Sigmoid colon (tissue), 7 donors: ENCODE measurements at places on chromosomes 5 and 9. TPM values are rescaled to one million over a fixed set of nuclear protein-coding genes. Genes with fewer than 3 reads are reported as not detected.

DNA sequence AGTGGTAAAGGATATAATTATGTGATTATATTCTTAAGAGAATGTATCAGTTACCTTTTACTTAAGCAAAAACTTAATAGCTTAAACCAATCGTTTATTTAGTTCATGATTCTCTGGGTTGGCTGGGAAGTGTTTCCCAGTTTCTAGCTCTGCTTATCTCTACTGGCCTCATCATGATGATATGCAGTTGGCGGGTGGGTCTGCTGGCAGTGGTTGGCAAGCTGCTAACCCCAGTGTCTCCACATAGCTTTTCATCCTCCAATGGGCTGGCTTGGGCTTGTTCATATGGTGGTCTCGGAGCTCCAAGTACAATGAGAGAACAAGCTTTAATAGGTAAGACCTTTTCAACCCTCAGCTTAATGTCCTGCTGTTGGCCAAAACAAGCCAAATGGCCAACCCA lies 43.8 kb downstream of the ABLIM3 start:
- H3K4me1 ChIP-seq: peaks cover 5% of the 10 kb centered on the region
- DNase-seq: no peak
- no peak overlapping the region for H3K27ac ChIP-seq

GRCh38 chr5:42250-42649 lies 49.7 kb upstream of the PLEKHG4B start:
- H3K4me1 ChIP-seq: no peaks in the 10 kb centered on the region
- no peak for DNase-seq
- H3K36me3 ChIP-seq: no peaks in the 10 kb centered on the region
- H3K27me3 ChIP-seq: no peaks in the 10 kb centered on the region

DNA sequence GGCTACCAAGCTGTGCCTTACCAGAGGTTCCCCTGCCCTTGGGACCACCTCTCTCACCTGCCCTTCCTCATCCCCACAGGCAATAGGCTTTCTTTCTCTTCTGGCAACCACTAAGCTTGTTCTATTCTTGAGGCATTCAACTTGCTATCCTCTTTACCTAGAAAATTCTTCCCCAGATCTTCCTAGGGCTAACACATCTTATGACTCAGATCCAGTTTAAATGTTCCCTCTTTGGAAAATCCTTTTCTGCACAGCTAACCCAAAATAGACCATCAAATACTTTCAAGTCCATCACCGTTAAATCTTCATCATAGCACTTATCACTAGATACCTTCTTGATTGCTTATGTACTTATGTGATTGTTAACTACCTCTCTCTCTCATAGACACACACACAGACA lies 93.7 kb downstream of the ENC1 start:
- no peak overlapping the region for H3K27ac ChIP-seq
- H3K4me3 ChIP-seq: no peak overlapping the region
- no peak for DNase-seq
- no peaks in the 10 kb centered on the region for H3K36me3 ChIP-seq
- H3K4me1 ChIP-seq: peaks cover 16% of the 10 kb centered on the region
- H3K27me3 ChIP-seq: no peaks in the 10 kb centered on the region

TAF11L7 gene
- total RNA-seq: not detected

IL17B gene
- 3.0 TPM for total RNA-seq

GRCh38 chr9:104177676-104178075 lies 83.6 kb downstream of the SMC2 start:
- no peak overlapping the region for H3K27ac ChIP-seq
- H3K27me3 ChIP-seq: no peaks in the 10 kb centered on the region
- no peaks in the 10 kb centered on the region for H3K36me3 ChIP-seq
- no peaks in the 10 kb centered on the region for H3K4me1 ChIP-seq

- DNase-seq: no peak
- no peak overlapping the region for H3K27ac ChIP-seq
- no peak overlapping the region for H3K4me3 ChIP-seq
- no peaks in the 10 kb centered on the region for H3K4me1 ChIP-seq
These were observed 9.2 kb downstream of the POC5 start for GRCh38 chr5:75707911-75708509.

MLANA gene
- total RNA-seq: not detected

SSNA1 gene
- total RNA-seq: 39.6 TPM

DNA sequence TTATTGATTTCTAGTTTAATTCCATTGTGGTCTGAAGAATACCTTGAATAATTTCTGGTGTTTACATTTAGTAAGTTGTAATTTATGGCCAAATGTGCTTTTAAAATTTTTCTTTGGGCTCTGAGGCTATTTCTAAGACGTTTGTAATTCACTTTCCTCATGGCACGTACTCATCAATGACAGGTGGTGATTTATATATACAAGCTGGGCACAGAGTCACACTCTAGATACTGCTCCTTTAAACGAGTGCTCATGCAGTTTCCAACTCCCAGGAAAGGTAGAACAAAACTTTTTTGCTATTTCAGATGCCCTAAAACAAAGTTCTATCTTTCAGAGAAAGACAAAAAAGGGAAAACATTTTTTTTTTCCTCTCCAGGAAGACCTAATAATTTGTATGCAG lies 146.9 kb downstream of the AUH start:
- no peaks in the 10 kb centered on the region for H3K36me3 ChIP-seq
- no peak overlapping the region for H3K27ac ChIP-seq
- no peaks in the 10 kb centered on the region for H3K4me1 ChIP-seq
- no peak for DNase-seq
- no peak overlapping the region for H3K4me3 ChIP-seq

GLIPR2 gene
- total RNA-seq: 57.3 TPM

PCDHB3 gene
- 4.9 TPM for total RNA-seq

DNA sequence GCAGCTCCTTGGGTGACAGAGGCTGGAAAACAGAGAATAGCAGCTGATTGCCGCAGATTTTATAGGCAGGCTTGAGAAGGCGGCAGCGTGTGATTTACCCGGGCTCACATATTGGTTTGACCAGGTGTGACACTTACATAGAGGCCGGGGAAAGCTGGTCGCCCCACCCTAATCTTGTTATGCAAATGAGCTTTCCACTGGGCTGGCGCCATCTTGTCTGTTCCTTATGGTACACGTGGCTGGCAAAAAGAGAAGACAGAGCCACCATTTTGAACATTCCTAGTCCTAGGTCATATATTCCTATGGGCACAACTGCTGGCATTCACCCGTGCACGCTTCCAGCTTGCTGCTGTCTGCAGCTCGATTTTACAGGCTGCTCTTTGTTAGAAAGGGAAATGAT lies 11.3 kb upstream of the SPZ1 start:
- H3K27ac ChIP-seq: no peak overlapping the region
- H3K4me3 ChIP-seq: no peak overlapping the region
- H3K36me3 ChIP-seq: no peaks in the 10 kb centered on the region

DNA sequence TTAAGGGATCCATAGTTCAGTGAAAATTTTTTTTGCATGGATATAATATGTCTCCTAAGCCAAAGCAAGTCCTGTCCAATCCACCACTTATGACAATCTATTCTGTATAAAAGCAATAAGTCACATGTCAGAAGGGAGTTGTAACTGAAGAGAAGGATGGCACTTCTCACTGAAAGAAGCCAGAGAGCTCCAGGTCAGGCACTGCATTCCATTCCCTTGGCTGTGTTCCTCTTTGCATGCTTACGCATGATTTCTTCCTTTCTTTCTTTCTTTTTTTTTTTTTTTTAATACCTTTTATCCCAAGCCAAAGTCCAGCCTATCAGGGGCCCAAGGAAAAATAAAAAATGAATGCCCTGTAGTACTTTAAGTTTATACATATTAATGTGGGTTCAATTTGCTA lies 39.8 kb downstream of the MAMDC2 start:
- peaks cover 96% of the 10 kb centered on the region for H3K4me1 ChIP-seq
- no peaks in the 10 kb centered on the region for H3K36me3 ChIP-seq
- H3K27me3 ChIP-seq: no peaks in the 10 kb centered on the region
- no peak for DNase-seq
- no peak overlapping the region for H3K4me3 ChIP-seq
